ENCODE measurements at places on chromosomes 2 and 18. TPM values are rescaled to one million over a fixed set of nuclear protein-coding genes. Genes with fewer than 3 reads are reported as not detected.

GRCh38 chr2:44547718-44548117, 186.0 kb downstream of the CAMKMT start:
- DNase-seq = peak; percentile 84

DNA sequence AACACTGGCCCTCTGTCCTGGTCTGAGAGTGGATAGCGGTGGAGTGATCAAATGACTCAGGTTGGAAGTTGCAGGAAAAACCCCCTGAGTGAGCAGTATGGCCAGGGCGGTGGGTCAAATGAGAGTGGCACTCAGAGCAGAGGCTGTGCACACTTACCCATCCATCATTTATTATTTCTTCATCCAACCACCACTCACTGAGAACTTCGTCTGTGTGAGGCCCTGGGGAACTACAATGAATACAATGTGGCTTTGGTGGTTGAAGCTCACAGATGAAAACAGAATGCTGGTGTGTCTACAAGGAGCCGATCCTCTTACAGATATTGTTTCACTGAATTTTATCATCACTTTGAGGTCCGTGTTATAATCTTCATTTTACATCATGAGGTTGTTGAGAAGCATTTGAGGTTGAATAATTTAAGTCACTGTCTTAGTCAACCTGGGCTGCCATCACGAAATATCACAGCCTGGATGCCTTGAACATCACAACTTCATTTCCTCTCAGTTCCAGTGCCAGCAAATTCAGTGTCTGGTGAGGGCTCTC, 73.4 kb upstream of the ID2 start:
- DNase-seq = peak; percentile 65

GRCh38 chr2:234388591-234388990, 108.3 kb downstream of the ARL4C start:
- no peak for DNase-seq

- DNase-seq = peak; percentile 34
Observed at GRCh38 chr2:158687315-158687714, 107.8 kb upstream of the DAPL1 start.

DNA sequence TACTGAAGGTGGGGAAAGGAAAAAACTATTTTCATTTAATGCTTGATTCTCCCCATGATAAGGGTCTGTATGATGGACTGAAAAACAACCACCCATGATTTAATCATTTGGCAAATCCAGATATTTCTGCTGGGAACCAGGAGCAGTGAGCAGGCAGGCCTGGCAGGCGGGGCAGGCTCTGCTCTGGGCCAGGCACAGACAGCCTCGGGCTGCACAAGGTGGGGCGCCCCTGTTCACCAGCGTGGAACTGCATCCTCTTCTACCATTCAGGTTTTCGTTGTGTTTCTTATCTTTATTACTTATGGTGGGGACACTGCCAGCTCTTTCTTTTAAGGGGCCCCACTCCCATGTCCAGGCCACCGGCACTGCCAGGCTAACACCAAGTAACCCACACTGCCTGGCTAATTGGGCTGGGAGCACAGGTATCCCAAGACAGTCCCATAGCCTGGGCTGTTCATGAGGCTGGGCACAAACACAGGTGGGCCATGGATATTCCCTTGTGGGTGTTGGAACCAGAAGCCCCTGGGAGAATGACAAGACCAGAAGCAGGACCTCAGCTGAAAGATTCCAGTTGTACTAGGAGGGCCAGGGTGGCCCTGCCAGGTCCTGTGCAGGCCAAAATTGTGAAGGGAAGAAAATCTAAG, 57.1 kb upstream of the RALBP1 start:
- no peak for DNase-seq

- DNase-seq = no peak
Observed at GRCh38 chr2:71802556-71802955, 345.1 kb downstream of the CYP26B1 start.

- no peak for DNase-seq
Observed at GRCh38 chr2:24179683-24180082, 4.8 kb downstream of the FAM228A start.

GRCh38 chr2:19176172-19176852, 182.1 kb downstream of the OSR1 start:
- DNase-seq = peak; percentile 77

DNA sequence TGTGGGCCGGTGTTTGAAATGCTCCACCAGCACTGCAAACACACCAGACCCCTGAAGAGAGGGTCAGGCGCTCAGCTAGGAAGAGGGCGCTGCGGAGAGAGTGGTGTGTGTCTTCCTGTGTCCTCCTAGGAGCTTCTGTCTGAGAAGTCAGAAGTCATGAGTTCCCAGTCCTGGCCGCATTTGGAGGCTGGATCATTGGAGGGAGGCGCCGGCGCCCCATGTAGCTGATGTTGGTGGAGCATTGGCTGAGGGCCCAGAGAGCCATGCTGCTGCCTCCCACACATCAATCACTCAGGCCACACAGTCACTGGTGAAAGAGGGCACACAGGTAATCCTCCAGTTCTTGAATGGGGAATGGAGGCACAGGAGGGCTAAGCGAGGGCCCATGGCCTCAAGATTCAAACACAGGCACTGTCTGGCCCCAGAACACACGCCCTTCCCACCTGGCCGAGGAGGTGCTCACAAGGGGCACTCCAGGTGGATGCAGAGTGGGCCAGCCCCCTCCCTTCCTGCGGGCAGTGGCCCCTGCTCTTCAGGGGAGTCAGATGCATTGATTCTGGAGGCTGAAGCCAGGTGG, 66.3 kb downstream of the RRM2 start:
- DNase-seq = no peak

DNA sequence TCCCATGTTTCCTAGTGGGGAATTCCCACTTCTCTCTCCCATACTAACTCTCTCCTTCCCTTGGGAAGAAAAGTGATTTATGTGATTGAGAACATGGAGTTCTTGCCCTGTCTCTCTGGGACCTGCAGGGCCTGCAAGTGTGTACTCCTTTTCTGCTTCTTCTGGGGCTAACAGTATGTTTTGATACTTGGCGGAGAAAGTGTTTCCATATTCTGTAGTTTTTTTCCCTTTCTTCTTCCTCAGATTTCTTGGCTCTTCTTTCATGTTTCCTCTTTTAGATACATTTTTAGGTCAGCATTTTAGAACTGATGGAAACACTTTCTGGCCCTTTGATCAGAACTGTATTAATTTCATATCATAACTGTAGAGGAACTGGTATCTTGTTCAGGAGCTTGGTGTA, 352.2 kb downstream of the DLGAP1 start:
- no peak for DNase-seq

GRCh38 chr18:64264171-64264570, 115.3 kb upstream of the LINC00305 start:
- DNase-seq = no peak

DNA sequence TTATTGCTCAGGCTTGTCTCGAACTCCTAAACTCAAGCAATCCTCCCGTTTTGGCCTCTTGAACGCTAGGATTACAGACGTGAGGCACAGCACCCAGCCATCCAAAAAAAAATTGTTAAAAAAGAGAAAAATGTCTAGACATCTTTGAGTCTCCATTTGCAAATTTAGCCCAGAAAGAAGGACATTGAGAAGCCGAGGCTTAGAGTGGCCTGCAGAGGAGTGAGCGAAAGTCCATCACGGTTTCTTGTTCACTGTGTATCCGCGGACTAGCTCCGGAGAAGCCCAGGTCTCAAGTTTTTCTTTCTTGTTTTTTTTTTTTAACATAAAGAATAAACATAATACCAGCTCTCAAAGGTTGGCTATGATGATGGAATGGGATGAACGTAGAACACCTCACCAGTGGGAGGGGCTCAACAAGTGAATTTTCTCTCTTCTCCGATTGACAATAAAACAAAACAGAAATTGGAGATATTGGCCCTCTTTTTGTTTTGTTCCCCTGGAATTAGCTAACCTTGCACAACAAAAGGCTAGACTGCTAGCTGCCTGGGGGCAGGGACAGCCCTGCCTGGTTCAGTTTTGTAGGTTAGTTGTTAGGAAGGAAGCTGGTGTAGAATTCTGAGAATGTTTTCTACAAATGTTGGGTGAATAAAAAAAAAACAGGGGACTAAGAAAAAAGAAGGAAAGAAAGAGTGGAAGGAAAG, 163.4 kb downstream of the MYCN start:
- DNase-seq = no peak

DNA sequence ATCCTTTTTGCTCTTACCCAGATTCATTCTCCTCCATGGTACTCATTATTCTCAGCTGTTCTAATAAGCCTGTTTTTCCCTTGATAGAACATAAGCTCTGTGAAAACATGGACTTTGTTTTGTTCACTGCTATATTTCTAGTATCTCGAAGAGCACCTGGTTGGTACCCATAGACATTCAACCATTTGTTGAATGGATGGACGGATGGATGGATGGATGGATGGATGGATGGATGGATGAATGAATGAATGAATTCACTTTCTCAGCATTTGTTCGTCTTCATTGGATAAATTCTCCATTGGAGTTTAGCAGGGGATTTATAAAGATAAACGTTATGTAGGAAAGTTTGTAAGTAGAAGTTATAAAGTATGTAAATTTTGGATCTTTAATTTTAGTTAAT, 2.9 kb downstream of the FAM171B start:
- no peak for DNase-seq

DNA sequence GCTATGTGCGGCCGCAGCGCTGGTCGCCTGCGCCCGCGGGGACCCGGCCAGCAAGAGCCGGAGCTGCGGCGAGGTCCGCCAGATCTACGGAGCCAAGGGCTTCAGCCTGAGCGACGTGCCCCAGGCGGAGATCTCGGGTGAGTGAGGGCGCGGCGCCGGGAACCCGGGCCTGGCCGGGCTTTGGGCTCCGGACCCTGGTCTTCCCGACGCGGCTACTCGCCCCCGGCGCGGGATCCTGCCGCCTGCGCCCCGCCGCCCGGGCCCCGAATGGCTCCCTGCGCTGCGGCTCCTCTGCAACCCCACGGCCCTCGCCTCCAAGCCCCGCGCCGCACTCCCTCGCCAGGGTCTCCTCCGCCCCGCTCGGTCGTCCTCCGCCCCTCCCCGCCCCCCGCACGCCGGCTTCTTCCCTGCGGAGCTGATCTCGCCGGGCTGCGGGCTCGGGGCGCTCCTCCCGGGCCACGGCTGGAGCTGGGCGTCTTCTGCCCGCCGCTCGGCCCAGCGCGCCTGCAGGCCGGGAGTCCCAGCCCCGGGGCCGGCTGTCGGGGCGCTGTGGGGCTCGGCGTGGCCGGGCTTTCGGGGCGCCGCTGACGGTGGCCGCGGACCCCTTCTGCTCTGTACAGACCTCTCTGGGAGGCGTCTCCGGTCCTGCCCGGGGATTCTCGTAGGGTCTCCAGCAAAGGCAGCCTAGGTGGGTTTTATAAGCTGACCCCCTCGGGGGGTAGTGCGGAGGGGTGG, 652 bp downstream of the GPC1 start:
- DNase-seq = no peak

GRCh38 chr2:60394463-60394862, 159.0 kb downstream of the BCL11A start:
- no peak for DNase-seq

- no peak for DNase-seq
Observed at GRCh38 chr2:126905991-126906390, 7.3 kb downstream of the TEX51 start.

- no peak for DNase-seq
Observed at GRCh38 chr2:103401621-103402020, 639.8 kb downstream of the TMEM182 start.

The PPM1G gene
- total RNA-seq = 68.0 TPM

The R3HDM1 gene
- total RNA-seq = 9.9 TPM

The MROH2A gene
- total RNA-seq = not detected

The PTPRN gene
- 0.68 TPM for total RNA-seq

The RAB6C gene
- not detected for total RNA-seq

The MAP3K19 gene
- total RNA-seq = not detected

The AMER3 gene
- total RNA-seq = not detected

The TTN gene
- 1,034 TPM for total RNA-seq

The SLC11A1 gene
- total RNA-seq = 0.03 TPM

The UXS1 gene
- total RNA-seq = 51.0 TPM

The IER3IP1 gene
- 20.6 TPM for total RNA-seq

The GREB1L gene
- 8.8 TPM for total RNA-seq

The CD8B gene
- not detected for total RNA-seq

The CYTIP gene
- total RNA-seq = 2.4 TPM

All from myocyte (in vitro differentiated cells).